ENCODE measurements at places on chromosomes 3 and 15.

GRCh38 chr15:63663906-63664305 is 66.7 kb downstream of the FBXL22 start:
- no peak for DNase-seq

- DNase-seq, result no peak
Measured at GRCh38 chr3:118110211-118110610, 924.4 kb downstream of the IGSF11 start.

DNA sequence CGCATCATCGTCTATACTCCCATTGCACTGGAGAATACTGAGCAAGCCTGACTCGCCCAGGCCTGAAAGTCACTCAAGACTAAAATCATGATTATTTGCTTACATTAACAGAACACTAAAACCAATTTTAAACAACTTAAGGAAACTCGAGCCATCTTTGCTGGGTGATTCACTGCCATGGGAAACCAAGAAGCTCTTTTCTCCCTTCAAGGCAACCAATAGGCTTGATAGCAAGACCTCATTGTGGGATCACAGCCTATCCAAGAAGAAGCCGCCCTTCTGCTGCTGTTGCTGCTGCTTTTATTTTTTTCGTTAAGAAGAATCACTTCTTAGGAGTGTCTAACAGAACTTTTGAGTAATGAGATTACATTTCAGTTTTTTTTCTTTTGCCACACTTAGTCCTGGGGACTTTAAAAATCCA is 479.4 kb downstream of the FOXP1 start:
- no peak for DNase-seq

DNA sequence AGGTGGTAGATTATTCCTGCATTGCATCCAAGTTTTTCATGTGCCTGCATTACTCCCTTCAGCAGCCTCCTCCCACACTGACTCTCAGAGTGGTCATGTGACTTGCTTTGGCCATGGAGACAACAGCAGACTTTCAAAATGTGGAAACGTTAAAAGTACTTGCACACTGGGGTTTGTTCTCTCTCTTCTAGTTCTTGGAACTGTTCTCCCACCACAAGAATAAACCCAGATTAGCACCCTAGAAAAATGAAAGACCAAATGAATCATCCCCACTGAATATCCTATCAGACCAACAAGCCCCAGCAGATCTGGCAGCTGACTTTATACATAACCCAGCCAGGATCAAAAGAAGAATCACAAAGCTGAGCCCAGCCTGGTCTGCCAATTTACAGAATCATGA is 398.5 kb downstream of the VPS13C start:
- DNase-seq, result no peak

- DNase-seq, result no peak
Measured at GRCh38 chr3:94374439-94375161, 311.7 kb downstream of the NSUN3 start.
